ENCODE measurements at places on chromosomes 12 and 14.

DNA sequence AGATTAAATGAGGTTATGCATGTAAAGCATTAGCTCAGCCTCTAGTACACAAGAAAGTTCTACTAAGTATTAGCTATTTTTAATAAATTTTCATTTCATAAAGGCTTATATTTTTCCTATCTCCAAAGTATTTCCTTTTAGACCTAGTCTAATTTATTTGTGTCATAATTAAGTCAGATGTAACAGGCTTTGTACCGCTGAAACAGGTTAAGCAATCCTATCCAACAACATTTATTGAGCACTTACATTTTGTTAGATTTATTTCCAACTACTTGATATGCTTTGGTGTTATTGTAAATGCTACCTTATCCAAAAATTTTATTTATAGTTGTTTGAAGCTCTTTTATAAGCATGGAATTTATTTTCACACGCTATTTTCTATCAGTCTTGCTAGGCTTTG is 1.8 kb upstream of the PARP2 start:
- DNase-seq = no peak

GRCh38 chr14:23942587-23942986 is 11.0 kb upstream of the DHRS4 start:
- DNase-seq = no peak

GRCh38 chr12:131222329-131223139 is 268.8 kb downstream of the ADGRD1 start:
- DNase-seq = no peak

GRCh38 chr14:57403521-57403864 is 13.1 kb downstream of the NAA30 start:
- DNase-seq = no peak

- no peak for DNase-seq
Measured at GRCh38 chr12:2215709-2216560, 163.1 kb downstream of the CACNA1C start.

DNA sequence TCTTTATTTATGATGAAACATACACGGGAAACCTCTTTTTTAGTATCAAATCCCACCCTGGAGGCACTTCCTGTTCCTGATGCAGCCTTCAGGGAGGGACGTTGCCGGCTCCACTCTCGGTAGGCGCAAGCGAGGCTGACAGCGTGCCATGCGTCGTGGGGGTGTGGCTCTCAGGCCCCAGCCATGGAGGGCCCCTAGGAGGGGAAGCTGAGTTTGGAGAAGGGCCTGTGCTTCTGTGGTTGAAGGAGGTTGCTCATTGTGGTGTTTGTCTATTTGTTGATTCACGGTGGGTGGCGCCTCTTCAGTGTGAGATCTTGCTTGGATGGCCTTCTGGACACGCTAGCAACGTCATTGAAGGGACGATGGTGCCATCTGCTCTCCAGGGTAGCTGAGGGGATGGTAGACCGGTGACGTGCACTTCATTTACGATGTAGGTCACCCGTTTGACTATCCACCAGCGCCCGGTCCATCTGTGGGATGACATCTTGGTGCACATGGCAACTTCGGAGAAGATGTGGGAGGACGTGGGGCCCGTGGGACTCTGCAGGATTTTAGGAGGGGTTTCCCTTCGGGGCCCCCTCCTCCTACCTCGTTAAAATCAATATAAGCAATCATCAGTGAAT is 126.3 kb upstream of the RTL1 start:
- DNase-seq = no peak

DNA sequence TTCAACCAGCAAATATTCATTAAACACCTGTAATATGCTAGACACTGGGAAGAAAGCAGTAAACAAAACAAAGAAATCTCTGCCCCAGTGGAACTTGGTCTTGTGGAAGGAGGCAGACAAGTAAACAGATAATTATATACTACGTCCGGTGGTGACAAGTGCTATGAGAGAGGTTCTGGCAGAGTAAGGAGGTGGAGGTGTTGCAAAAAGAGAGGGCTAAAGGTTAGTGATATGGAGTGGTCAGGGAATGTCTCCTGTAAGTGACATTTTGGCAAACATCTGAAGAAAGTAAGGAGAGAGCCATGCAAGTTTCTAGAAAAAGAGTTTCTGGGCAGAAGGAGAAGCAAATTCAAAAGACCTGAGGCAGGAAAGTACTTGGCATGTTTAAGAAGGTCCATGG is 73.4 kb downstream of the RIC8B start:
- DNase-seq = no peak

DNA sequence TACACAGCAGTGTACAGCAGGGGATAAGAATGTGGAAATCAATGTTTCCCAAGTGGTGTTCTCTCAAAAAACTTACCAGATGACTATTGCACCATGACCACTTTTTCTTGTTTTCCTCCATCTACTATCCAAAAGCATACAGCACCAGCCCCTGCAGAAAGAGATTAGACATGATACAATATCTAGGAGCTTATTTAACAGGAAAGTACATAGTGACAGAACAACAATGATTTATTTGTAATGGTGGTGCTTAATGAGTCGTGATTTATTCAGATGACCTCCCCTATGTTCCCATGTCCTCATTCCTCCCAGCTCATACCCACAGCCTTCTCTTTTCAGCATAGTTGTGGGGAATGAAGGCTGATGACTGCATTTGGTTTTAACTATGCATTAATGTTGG is 413.6 kb downstream of the BTG1 start:
- no peak for DNase-seq

GRCh38 chr14:96614481-96614881 is 112.3 kb downstream of the PAPOLA start:
- DNase-seq = no peak

DNA sequence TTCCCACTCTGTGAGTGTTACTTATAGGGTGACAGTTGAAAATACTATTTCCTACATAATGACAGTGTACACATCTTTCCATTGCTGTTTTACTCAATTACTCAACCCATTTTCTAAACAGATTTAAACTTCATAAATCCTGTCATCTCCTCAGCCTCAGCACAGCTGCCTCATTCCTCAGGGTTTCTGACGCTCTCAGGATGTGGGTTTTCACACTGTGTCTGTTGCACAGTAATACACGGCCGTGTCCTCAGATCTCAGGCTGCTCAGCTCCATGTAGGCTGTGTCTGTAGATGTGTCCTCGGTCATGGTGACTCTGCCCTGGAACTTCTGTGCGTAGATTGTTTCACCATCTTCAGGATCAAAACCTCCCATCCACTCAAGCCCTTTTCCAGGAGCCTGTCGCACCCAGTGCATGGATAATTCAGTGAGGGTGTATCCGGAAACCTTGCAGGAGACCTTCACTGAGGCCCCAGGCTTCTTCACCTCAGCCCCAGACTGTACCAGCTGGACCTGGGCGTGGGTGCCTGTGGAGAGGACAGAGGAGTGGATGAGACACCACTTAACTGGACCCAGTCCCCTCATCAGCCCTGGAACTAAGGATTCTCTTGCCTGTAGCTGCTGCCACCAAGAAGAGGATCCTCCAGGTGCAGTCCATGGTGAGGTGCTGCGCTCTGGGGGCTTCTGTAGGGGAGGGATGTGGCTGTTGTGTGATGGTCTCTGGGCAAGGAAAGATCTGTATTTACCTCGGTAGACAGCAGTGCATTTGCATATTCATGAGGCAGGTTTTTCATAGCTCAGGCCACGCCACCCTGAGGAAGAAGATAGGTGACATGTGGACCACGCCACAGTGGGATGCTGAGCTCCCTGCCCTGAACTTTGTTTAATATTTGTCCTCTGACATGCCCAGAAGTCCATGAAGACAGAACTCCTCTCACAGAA is 750.2 kb downstream of the TMEM121 start:
- no peak for DNase-seq

- DNase-seq = no peak
Measured at GRCh38 chr14:76827696-76828296, 1.6 kb downstream of the LRRC74A start.

- no peak for DNase-seq
Measured at GRCh38 chr14:105336477-105337287, 22.1 kb downstream of the PACS2 start.

- no peak for DNase-seq
Measured at GRCh38 chr14:57962325-57963035, 96.6 kb upstream of the SLC35F4 start.
